ENCODE measurements at places on chromosomes 6 and 20. TPM values are rescaled to one million over a fixed set of nuclear protein-coding genes. Genes with fewer than 3 reads are reported as not detected.

PTCRA gene
- not detected for total RNA-seq

WFDC5 gene
- not detected for total RNA-seq

C6orf47 gene
- total RNA-seq = 16.8 TPM

PIM1 gene
- total RNA-seq = 153 TPM

CST2 gene
- not detected for total RNA-seq

SLC22A1 gene
- 2.2 TPM for total RNA-seq

RMND1 gene
- total RNA-seq = 22.9 TPM

DNA sequence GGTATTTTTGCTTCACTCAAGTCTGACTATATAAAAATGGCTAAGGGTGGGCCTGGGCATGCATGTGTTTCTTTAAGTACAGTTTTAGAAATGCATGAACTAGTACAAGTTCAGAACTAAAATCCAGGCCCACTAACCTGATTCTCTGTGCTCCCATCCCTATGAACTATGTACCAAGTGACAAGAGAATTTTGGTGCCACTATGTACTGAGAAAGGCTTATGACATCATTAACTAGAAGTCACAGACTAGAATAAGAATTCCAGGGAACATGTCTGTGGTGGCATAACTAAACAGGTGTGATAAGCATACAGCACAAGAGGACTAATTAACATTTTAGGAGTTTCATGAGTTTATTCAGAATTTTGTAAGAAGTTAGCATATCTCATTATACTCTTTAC is 16.1 kb downstream of the TENT5A start:
- DNase-seq = no peak

DNA sequence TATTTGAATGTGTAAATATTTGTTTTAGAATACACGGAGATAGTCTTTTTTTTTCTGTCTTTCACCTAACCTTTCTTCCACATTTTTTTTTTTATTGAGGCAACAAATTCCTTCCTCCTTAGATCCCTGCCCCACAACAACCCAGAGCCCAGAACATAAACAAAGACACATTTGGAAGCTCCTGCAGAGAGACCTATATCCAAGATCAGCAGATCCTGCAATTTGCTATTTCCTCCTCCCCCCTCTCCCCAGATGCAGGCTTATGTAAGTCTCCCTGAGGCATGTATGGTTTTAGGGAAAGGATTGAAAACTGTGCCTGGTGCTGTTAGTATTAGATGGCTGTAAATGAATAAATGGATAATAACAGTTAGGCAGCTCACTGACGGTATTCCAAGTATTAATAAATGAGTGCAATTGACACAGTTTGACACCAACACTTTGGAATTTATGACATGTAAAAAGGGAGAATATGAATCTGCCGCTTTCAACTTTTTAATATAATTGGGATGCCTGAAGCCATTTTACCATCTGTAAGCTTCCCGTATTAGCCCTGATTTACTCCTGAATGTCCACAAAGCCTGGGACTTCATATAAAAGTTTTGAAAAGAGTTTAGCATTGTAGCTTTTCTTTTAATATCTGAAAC is 608.3 kb upstream of the CITED2 start:
- no peak for DNase-seq

GRCh38 chr6:108368431-108369030 is 73.7 kb downstream of the AFG1L start:
- DNase-seq = no peak

DNA sequence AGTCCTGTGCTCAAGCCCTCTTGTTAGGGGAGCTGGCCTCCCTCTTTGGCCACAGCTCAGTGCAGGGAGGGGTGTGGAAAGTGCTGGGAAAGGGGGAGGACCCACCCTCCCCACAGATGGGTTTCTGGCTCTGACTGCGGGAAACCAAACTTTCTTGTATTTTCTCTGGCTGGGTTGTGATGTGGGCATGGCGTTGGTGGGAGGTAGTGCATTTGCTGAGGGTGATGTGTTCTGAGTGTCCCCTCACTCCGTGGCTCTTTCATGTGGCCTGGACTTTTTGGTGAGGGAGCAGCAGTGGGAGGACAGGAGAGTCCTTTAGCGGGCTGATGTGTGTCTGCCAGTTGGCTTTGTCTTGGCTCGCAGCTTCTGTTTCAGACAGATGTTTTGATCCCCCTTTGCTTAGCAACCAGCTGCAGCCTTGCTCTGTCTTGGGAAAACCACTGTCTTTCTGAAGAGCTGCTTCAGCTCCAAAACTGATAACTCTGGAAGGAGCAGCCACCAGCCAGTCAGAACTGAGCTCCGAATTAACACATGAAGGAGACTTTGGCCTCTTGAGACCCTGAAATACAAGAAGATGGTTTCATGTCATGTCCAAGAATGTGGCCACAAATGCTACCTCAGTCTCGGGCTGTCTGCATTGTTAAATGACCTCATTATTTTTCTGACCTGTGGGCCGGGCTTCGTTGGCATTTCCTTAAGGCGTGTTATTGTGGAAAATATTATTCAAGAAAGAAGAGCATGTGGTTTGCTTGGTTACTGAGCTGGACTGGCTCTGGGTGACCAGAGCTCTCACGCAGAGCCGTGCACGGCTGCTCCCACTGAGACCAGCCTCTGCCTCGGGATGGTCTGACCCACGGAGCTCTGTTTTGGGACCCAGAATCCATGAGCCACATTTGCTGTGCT is 21.5 kb downstream of the SYNJ2 start:
- peak; percentile 68 for DNase-seq

- no peak for DNase-seq
Measured at GRCh38 chr6:166656230-166657151, 29.4 kb upstream of the RPS6KA2 start.

GRCh38 chr6:39695447-39695846 is 29.8 kb downstream of the KIF6 start:
- no peak for DNase-seq

DNA sequence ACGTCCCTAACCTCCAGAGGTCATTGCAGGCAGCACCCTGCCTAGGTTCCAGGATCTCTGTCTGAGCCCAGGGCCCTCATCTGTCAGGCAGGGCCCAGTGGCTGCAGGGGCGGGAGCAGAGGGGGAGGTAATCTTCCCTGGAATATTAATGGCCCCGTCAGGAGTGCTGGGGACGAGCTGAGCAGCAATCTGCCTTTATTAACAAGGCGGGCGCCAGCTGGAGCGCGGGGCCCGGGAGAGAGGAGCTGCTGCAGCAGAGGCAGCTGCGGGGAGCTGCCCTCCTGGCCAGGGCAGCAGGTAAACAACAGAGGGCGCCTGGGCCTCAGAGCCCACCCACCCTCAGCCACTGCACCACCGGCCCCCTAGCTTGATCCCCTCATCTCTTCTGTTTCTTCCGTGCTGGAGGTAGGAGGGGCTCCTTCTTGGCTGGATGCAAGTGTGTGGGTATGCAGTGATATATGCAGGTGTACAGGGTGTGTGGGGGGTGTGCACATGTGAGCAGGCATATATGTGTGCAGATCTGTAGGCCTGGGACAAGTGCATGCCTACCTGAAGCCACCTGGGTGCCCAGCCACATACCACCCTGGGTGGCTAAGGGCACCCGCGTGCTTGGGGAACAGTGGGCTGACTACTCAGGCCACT is 131.8 kb upstream of the MLN start:
- no peak for DNase-seq

- no peak for DNase-seq
Measured at GRCh38 chr6:28205879-28206278, 19.2 kb upstream of the ZSCAN9 start.

- DNase-seq = no peak
Measured at GRCh38 chr6:55778705-55779104, 96.7 kb downstream of the BMP5 start.

- DNase-seq = peak; percentile 93
Measured at GRCh38 chr6:43644940-43645612, at the start of gene RSPH9. Gene RSPH9 (plus strand): TSS chr6:43645036. CDS start chr6:43645099, 63 bp downstream.

DNA sequence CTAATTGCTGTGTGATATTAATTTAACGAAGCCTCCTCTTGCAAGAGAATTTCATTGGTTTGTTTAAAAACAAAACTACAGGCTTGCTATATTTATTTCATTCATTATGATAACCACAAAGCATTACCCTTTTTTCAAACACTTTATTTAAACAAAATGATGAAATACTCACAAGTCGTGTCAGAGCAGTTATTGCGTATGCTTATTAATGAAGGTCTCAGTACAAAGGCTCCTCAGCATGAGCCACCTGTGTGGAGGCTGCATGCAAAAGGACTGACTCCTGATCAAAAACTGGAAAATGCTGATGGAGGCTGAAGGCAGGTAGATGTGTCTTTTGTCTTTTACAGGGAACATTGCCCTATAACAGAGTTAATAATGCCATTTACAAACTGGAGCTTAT is 130.5 kb downstream of the CRYBG1 start:
- DNase-seq = no peak

DNA sequence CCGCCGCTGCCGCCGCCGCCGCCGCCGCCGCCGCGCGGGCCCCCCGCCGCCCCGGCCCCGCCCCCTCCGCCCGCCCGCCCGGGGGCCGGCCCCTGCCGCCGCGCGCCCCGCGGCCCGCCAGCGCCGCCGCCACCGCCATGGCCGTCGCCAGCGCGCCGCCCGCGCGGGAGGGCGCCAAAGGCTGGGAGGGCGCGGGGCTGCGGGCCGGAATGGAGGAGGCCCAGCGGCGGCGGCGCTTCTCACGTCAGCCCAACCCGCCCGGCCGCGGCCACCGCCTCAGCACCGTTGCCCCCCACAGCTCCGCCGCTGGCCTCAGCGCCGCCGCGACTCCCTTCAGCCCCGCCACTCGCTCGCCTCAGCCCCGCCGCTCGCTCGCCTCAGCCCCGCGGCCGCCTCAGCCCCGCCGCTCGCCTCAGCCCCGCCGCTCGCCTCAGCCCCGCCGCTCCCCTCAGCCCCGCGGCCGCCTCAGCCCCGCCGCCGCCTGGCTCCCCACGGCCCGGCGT is 258 bp downstream of the PHF10 start:
- peak; percentile 85 for DNase-seq

- DNase-seq = no peak
Measured at GRCh38 chr6:4378319-4378996, 243.1 kb upstream of the ECI2 start.

DNA sequence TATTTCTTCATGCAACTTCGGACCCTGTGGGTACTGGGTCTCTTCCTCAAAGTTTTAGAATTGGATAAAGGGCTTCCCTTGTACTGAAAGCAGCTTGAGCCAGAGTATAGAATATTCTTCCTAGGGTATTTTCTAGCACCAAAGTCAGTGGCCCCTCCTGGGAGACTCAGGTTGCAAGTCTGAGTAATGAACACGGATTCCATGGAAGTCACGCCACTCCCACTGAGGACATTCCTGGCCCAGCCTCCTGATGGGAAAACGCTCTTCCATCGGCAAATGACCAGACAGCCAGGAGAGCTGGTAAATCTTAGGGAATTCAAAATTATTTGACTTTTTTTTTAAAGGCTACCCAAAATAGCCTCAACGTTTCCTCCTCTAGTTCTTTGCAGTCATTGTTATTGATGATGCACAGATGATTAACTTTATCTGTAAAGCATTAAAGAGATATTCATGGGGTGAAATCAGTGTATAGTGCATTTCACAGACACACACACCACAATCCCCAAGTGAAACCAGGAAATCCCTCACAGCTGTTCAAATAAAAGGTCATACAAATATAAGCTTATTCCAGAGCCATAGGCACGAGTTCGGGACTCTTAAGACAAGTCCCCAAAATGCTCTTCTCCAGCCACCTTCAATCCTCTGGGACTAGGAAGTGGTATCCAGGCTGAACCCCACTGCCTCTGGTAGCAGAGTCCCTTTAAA is 248.8 kb downstream of the SOD2 start:
- no peak for DNase-seq

GRCh38 chr6:43946641-43947363 is 176.8 kb downstream of the VEGFA start:
- DNase-seq = no peak

DNA sequence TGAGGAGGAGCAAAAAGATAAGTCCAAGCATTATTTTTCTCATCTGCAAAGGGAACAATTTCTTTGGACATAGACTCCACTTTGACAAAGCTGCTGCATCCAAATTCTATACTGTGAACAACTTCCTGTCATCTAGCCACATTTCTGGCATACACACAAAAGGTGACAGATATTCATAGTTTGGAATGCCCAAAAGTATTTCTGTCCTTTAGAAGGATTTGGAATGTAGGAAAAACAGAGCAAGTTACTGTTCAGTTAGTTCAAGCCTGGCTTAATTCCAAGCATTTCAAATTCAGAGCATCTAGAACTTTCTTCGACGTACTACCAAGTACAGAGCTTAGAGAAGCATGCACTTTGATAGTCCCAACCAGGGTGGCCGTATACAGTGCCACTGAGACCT is 134.0 kb downstream of the PDE7B start:
- no peak for DNase-seq

GRCh38 chr20:64109831-64110391 is 2.5 kb upstream of the NPBWR2 start:
- DNase-seq = peak; percentile 48
